D341Med (cell line): ENCODE measurements at places on chromosomes 1 and 21.

- no peak for DNase-seq
Observed at GRCh38 chr1:209883341-209883971, 54.6 kb upstream of the SYT14 start.

DNA sequence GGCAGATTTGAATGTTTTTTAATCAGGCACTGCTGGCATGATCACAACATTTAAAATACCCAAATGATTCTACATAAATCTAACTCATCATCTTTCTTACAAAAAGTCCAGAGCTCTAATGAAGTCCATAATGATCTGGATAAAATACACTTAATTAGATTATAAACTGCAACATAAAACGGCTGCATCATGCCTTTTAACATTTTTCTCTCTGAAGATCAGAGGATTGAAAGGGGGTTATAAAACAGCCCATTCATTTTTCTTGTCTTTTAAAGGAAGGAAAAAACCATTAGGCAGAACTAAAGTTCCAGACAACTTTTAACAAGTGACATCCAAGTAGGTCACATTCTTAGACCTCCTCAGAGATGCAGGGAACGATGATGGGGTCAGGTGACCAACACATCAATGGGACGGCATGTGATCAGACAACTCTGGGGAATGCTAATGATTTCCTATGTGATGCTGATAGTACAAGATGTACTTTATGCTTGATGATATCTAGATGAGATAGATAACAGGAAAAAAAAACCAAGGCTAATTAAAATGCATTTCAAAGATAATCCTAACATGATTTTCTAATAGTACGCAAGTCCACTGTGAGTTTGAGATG, 455.1 kb downstream of the SMYD3 start:
- DNase-seq, result no peak

DNA sequence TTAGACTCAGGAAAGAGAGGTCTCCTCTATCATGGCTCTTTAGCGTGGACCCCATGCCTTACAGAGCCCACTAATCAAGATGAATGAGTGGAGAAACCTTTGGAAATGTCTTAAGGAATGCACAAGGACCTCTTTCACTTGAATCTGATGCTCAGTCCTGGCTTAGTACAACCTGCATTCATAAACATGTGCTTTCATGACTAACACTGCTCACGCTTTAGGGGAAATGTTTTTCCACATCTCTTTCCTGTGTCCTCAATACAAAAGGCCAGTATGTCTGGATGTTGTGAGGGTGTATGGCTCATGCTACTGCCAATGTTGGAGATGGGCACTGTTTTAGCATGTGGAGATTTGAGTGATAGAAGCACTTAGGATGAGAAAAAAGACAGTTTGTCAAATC, 14.2 kb upstream of the GNG12 start:
- no peak for DNase-seq

DNA sequence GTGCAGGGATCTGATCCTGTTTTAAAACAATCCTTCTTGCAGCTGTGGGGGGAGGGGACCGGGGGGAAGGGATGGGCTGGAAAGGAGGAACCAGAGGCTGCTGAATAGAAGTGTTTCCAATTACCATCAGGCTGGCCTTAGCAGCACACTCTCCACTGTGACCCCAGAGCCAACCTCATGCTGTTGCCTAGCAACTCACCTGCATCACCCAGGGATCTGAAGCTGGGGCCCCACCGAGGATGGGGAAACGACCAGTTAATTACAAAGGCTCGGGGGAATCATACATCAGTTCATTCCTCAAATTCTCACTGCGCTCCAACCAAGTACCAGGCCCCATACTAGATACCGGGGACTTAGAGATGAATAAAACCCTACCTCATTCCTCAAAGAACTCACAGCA, 11.9 kb upstream of the GPX7 start:
- DNase-seq, result no peak

DNA sequence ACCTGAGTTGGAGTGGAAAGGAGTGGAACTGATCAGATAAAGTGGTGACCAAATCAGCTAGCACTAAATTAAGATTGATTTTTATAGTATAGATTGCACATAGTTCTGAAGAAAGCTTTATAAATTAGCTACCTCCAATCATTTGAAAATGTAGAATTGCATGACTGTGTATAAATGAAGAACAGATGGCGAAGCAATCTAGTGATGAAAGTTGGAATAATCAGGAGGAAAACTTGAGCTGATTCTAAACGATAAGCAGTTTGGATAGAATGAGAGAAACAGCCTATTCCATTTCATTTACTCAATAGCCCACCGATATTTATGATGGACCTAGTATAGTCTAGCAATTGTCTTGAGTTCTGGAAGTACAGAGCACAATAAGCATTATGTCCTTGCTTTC, 661.5 kb downstream of the PLA2G4A start:
- no peak for DNase-seq

- no peak for DNase-seq
Observed at GRCh38 chr1:206666031-206666561, 18.6 kb upstream of the MAPKAPK2 start.

DNA sequence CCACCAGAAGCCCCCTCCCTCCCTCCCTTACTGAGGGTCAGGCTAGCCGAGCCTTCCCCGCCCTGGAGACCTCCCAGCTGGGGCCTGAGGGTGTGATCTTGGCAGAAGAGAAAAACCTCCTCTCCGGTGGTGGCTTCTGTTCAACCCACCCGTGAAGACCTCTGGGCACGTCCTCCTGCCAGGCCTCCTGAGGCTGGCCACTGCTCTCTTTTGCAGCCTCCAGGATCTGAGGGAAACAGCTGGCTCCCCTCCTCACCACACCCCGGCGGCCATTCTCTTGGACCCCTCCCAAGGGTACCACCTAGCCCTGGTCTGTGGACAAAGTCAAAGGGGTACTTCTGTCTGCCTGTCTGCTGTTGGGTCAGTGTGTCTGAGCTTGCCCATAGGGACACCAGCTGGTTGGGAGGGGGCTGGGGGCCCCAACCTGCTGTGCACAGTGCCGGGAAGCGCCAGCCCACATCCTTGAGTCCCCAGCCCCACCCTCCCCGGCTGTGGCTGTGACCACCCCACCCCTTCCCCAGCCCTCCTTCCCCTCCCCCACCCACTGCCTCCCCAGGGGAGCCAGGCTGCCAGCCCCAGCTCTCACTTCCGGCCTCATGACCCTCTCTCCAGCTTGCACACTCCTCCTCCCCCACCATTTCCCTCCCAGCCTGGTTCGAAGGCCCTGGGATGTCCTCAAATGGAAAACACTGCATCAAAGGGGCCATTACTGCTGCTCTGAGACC, 48.1 kb downstream of the AHDC1 start:
- no peak for DNase-seq
